ENCODE measurements at places on chromosomes 16 and 17.

- DNase-seq = peak; percentile 14
Observed at GRCh38 chr16:54055191-54055590, 231.4 kb downstream of the IRX3 start.

GRCh38 chr16:11546608-11547061, 40.1 kb downstream of the LITAF start:
- DNase-seq = no peak

DNA sequence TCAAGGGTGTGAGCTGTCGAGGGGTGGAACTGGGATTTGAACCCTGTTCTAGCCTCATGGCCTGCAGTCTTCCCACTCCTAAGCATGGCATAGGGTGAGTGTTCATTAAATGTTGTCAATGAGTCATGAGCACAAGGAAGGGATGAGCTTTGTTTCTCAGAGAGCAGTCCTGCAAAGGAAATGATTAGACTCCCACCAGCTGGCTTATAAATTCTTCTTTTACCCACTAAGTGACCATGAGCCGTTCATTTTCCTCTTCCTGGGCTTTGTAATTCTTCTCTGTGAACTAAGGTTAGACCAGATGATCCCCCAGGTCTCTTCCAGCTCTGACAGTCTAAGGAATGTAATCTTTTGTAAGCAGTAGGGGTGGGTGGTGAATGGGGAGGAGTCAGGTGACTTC, 47.9 kb upstream of the HNF1B start:
- DNase-seq = no peak

- no peak for DNase-seq
Observed at GRCh38 chr17:76504117-76504516, 2.9 kb upstream of the RHBDF2 start.

DNA sequence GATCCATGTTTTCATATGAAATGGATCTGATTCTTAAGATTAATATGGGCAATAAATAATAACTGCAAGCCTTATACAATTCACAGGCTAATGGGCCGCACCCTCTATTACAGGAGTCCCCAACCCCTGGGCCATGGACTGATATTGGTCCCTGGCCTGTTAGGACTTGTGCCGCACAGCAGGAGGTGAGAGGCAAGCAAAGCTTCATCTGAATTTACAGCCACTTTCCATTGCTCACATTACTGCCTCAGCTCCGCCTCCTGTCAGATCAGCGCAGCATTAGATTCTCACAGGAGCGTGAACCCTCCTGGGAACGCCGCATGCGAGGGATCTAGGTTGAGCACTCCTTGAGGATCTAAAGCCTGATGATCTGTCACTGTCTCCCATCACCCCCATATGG, 26.8 kb downstream of the METTL16 start:
- DNase-seq = peak; percentile 80

DNA sequence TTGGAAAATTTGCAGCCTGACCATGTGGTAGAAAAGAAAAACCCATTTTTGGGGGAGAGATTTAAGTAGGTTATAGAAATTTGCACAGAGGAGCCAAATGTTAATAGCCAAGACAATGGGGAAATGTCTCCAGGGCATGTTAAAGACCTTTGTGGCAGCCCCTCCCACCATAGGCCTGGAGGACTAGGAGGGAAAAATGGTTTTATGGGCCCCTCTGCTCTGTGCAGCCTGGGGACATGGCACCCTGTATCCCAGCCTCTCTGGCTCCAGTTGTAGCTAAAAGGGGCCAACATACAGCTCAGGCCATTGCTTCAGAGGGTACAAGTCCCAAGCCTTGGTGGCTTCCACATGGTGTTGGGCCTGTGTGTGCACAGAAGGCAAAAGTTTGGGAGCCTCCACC, 245.9 kb upstream of the AXIN2 start:
- DNase-seq = no peak

- DNase-seq = no peak
Observed at GRCh38 chr16:11164482-11165270, 91.3 kb downstream of the SOCS1 start.

- DNase-seq = no peak
Observed at GRCh38 chr17:50993544-50993943, 127.1 kb downstream of the SPAG9 start.

GRCh38 chr16:72639494-72639893, 408.4 kb downstream of the ZFHX3 start:
- no peak for DNase-seq

GRCh38 chr17:16909472-16910246, 62.3 kb downstream of the TNFRSF13B start:
- no peak for DNase-seq

GRCh38 chr17:19486351-19487023, 47.2 kb upstream of the SLC47A1 start:
- DNase-seq = no peak

GRCh38 chr17:8806926-8807550, 7.9 kb upstream of the MFSD6L start:
- DNase-seq = no peak

DNA sequence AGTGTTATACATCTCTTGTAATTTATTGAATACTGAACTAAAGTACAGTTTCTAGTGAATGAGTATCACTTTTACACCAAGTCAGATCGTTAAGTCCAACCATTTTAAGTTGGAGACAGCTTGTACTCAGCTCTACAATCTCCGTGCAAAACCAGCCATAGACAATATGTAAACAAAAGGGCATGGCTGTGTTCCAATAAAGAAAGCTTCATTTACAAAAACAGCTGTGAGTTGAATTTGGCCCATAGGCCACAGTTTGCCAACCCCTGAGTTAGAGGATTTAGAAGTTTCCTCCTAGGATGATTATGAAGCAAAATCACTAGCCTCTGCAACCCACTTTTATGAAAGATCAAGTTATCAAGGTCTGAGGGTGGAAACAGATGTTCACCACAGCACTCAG, 105.7 kb upstream of the RCVRN start:
- DNase-seq = no peak

DNA sequence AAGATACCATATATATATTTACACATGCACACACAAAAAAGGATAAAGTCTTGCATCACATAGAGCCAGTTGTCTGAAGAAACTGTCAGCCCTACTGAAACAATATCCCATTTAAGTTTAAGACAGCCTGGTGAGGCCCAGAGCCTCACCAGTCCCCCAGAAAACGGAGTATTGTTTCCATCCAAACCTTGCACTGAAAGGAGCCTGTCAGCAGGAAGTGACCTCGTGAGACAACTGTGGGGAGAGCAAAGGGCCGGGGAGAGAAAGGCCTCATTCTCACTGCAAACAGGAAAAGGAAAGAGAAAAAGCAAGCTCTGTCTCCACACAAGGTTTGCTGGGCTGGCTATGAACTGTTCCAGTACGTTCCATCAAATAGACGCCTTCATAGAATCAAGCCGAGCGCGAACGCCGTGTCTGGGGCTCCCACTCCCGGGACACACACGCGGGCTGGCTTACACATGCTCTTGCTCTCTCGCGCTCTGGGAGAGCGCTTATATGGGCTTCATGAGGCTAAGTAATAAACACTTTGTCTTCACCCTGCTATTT, 44.4 kb upstream of the ZFHX3 start:
- no peak for DNase-seq

- DNase-seq = no peak
Observed at GRCh38 chr16:74568961-74569631, 37.8 kb downstream of the GLG1 start.

DNA sequence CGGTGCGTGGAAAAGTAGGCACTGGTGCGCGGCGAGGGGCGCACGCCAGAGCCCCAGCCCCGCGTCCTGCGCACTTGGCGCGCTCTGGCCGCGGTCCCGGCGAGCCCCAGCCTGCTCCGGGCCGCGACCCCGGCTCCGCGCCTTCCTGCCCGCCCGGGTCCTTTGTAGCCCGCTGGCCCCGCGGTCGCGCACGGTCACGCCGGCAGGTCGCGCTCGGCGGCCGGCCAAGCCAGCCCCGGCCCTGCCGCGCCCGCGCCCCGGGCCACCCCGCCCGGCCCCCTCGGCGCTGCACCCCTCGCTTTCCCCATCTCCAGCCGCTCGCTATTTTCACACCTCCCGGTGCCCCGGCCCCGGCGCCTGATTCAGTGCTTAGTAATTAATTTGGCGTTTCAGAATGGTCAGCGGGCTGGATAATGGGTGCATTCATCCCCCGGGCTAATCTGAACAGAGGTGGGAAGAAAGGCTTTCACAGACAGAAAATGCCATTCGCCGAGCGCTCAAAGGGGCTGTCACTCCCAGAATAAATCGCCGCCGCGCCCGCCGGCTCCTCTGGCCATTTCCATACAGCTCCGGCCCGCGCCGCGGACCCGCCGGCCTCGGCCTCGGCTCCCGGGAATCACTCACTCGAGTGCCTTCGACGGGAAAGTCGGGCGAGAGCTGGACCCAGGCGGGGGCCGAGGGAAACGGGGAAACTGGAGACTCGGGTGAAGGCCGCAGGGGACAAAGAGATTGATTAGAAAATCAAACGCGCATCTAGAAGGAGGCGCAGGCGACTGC, 17.8 kb upstream of the NTN1 start:
- peak; percentile 73 for DNase-seq

GRCh38 chr17:27928587-27928986, 35.4 kb upstream of the LYRM9 start:
- DNase-seq = no peak

- DNase-seq = no peak
Observed at GRCh38 chr17:54348234-54348633, 525.5 kb downstream of the KIF2B start.

GRCh38 chr16:57878586-57878985, 76.3 kb upstream of the KIFC3 start:
- DNase-seq = no peak

DNA sequence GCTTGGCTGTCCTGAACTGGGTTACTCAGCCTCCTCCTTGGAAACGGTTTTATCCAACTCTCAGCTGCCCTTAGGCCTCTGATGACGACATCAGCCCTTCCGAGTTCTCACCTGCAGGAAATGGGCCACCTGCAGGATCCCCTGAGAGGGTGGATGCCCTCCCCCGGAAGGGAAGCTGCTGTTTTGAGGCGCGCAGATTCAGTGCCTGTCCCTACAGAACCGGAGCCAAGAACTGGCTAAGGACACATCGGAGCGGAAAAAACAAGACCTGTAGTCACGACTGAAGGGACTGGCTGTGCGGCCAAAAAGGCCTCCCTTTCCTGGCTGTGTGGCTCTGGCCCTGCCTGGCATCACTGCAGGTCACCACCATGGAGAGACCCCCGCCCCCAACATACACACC, 11.7 kb upstream of the C16orf95 start:
- no peak for DNase-seq

- no peak for DNase-seq
Observed at GRCh38 chr17:72455562-72455961, 334.7 kb downstream of the SOX9 start.

- no peak for DNase-seq
Observed at GRCh38 chr17:27396045-27396444, 60.2 kb upstream of the KSR1 start.

DNA sequence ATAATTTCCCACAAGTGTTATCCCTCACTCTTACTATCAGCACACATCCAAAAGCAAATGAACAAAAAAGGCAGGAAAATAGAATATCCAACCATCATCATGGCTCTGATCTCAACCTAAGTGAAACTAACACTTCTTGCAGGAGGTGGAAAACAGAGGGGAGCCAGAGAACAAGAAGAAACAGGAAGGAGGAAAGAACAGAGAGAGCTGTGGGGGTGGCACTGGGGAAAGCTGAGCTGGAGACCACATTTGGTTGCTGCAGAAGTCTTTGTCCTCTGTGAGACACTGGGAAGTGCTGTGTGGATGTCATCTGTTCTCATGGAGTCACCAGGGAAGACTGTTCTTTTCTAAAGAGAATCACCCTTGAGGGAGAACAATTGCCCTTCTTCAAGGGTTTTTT, 34.7 kb downstream of the GRB7 start:
- no peak for DNase-seq

GRCh38 chr16:46948548-46949166, 24.8 kb downstream of the DNAJA2 start:
- no peak for DNase-seq

GRCh38 chr17:32161029-32161428, 18.7 kb downstream of the RHOT1 start:
- DNase-seq = no peak

DNA sequence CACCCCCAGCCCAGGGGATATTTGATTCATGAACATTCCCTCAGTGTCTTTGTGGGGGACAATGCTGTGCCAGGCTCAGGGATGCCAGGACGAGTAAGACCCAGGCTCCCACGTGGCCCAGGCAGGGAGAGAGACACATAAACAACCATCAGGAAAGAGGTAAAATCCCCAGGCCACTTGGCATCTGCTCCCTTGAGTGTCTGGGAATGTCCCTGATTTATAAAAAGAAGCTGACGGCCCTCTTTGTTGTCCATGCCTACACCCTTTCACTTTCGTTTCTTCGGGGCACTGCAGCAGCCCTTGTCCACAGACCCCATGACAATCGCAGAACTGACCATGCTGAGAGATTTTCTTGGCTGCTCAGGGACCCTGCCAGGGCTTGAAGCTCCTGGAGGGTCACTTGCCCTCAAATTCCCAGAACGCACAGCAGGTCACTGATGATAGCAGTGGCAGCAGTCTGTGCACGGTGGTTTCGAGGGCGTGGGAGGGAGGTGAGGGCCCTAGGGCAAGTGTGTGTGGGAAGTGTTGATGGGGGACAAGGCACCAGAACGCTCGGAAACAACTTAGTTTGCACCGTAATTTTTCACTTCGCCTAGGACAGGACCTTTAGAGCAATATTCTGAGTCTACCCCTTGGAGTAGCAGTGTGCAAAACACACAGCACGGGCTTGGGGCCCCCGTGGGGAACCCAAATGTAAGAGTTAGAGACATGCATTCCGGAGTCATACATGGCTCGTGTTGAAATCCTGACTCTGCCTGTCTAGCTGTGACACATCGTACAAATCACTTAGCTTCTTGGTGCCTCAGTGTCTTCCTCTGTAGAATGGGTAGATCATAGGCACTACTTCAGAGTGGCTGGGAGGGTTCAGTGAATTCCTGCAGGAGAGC, 4.7 kb downstream of the NOD2 start:
- DNase-seq = no peak

All from ELF-1 (cell line).